Upper lobe of right lung (tissue), 1 donor: ENCODE measurements at places on chromosomes 11 and 22.

DNA sequence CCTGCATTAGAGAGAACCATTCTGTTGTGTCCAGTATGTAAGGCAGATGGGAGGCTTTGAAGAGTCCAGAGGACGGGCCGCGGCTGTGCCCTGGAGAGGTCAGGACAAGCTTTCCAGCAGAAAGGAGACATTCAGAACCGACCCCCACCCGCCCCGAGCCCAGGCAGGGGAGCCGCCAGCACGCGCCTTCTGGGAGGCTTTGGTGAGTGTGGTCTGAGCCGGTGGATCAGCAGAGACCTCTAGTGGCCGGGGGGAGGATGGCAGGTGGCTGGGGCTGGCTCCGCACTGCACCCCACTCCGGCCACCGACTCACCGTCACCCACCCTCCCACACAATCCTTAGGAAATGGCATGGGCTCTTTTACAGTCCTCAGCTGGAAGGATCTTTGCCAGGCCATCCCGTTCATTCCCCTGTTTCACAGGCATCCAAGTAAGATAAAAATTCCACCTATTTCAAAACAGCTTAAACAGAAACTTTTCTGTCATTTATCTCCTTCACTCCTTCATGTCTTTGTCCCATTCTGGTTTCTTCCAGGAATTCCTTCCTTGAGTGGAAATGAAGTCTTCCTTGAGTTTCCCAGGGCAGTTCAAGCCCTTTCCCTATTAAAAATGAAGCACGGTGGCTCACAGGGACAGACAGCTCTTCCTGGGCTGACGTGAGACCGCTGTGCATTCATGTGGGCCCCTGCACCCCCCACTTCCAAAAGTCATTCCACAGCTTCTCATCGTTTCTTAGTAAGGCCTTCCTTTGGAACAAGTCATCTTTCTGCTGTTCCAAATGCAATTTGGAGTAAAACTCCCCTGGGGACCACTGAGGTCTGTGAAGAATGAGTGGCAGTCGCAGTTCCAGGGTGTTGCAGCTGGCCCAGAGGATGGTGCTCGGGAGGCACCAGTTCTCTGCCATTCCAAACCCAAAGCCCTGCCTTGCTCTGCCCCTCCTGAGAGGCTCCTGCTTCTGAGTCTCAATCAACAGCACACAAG, 91.0 kb downstream of the FEZ1 start:
- peak overlapping the region; percentile 56 for H3K27ac ChIP-seq
- peak; percentile 85 for DNase-seq
- peaks cover 26% of the 10 kb centered on the region for H3K27me3 ChIP-seq
- H3K4me3 ChIP-seq, result no peak overlapping the region
- peaks cover 8% of the 10 kb centered on the region for H3K4me1 ChIP-seq

DNA sequence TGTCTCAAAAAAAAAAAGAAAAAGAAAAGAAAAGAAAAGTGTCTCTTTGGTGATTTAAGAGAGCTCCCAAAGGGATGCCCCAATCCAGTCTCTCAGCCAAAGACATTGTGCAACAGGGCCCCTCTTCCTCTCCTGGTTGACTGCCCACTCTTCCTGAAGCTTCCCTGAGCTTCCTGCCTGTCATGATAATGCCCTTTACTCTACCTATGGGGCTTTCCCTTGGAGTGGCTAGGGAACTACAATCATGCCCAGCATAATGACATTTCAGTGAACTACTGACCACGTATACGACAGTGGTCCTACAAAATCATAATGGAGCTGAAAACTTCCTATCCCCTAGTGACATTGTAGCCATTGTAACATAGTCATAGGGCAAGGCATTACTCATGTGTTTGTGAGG, 118.0 kb downstream of the RASSF10 start:
- no peak for DNase-seq
- H3K4me1 ChIP-seq, result no peaks in the 10 kb centered on the region
- no peaks in the 10 kb centered on the region for H3K36me3 ChIP-seq
- no peaks in the 10 kb centered on the region for H3K27me3 ChIP-seq
- H3K27ac ChIP-seq, result no peak overlapping the region
- H3K4me3 ChIP-seq, result no peak overlapping the region

DNA sequence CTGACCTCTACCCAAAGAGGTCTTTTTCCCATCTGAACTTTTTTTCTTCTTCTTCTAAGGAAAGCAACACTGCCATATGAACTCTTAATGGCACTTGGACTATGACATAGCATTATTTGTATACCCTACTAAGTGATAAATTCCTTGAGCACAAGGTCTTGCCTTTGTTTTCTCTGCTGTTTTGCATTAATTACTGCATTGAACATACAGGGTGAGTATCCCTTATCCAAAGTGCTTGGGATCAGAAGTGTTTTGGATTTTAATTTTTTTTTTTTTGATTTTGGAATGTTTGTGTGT, 48.8 kb downstream of the BID start:
- no peak for DNase-seq
- no peak overlapping the region for H3K4me3 ChIP-seq
- peaks cover 35% of the 10 kb centered on the region for H3K36me3 ChIP-seq

DNA sequence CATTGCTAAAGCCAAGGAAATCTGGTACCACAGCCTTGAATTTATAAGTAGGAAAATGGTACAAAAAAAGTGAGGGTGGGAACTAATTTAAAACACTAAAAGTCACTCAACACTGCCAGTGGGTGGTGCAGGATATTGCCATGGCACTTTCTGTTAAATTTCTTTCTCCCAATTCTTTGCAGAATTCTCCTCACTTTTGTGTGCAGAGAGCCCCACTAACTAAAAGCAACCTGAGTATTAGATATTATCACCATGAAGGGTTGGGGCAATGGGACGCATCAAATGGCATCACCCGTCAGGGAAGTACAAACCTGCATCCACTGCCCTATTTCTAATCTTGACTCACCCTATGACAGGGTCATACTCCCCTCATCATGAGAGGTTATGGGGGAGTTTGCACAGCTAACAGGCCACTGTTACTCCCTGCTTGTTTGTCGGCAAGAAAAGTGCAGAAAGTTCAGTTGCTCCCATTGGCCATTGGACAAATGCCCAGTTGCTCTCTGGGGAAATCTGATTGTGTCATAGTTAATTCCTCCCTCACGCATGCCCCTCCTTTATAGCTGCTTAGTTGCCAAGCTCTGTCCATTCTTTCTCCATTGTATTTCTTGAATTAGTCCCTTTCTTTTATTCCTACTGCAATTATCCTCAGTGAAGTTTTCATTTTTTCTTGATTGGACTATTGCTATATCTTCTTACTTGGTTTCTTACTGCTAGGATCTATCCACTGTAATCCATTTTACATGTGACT, 93.8 kb upstream of the BLID start:
- H3K27me3 ChIP-seq, result no peaks in the 10 kb centered on the region
- H3K4me3 ChIP-seq, result no peak overlapping the region
- H3K36me3 ChIP-seq, result no peaks in the 10 kb centered on the region
- no peak overlapping the region for H3K27ac ChIP-seq

DNA sequence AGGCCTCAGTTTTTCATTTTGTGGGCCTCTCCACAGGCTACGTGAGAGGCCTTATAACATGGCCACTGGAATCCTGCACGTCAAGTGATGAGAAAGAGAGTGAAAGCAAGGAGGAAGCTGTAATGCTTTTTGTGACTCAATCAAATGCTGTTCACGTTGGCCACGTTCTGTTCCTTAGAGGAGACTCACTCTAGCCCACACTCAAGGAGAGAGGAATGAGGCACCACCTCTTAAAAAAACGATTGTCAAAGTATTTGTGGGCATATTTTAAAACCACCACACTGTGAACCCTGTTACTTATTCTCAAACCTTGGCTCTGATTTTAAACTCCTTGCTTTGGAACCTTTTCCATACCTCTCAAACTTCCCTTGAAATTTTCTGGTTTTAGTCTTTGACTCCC, 705.0 kb downstream of the NELL1 start:
- no peak overlapping the region for H3K27ac ChIP-seq
- H3K27me3 ChIP-seq, result no peaks in the 10 kb centered on the region
- DNase-seq, result no peak

- no peak overlapping the region for H3K27ac ChIP-seq
- no peak for DNase-seq
- no peaks in the 10 kb centered on the region for H3K36me3 ChIP-seq
- no peaks in the 10 kb centered on the region for H3K27me3 ChIP-seq
These were observed 10.0 kb upstream of the MIF start for GRCh38 chr22:23884140-23884539.

GRCh38 chr11:92879086-92879485, 90.4 kb upstream of the MTNR1B start:
- no peaks in the 10 kb centered on the region for H3K4me1 ChIP-seq
- no peaks in the 10 kb centered on the region for H3K27me3 ChIP-seq
- no peak overlapping the region for H3K27ac ChIP-seq
- no peak overlapping the region for H3K4me3 ChIP-seq

DNA sequence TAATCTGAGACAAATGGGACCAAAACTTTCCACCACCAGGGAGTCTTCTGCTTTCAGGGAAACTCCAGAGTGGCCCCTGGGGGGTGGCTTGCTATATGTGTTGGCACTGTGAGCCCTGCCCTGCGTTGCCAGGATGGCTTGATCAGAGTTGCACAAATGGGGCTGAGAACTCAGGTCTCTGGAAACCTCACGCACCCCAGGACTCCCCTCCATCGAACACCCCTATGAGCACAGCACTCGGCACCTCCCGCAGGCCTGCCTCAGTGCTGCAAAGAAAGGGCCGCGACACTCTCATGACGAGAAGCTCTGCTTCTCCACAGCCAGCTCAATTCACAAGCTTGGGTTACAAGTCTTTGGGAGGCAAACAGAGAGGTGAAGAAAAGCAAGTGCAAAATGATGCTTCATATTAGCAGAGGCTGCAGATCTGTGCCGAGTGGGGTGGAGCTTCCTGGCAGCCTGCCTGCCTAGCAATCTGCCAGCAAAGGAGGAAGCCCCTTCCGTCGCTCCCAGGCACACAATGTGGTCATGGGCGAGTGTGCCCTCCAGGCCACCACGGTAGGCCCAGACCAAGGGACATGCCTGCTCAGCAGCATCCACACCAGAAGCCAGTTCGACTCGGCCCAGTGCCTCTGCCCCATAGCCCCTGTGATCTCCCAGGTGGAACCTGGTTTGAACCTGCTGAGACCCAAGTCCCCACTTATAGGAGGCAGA, 55.7 kb downstream of the MYH9 start:
- H3K27ac ChIP-seq, result peak overlapping the region; percentile 91
- peak overlapping the region; percentile 11 for H3K4me3 ChIP-seq
